ENCODE measurements at places on chromosomes 3 and 15.

DNA sequence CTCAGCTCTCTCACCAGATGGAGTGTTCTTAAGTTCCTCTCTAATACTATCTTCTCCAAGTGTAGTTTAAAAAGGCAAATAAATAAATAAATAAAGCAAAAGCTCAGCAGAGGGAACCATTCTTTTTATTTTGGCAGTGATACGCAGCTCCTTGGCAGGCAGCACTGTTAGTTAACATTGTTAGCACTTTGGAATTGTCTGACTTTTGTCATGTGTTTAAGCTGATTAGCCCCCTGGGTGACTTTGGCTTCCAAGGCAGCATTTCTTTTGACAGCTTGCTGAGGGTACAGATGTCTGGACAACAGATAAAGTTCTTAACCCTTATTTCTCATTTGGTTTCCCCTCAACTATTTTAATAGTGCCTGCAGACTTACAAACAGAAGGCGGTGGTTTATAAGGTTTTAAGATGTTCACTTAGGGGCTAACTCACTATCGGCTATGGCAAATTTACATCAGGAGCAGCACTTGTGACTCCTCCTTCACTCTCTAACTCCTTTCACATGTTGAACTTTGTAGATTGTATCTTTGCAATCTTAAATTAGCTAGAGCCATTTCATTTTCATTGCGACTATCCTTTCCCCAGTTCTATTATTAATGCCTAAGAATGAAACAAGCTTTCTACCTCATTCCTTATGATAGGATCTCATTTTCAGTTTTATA, 213.4 kb downstream of the ZBBX start:
- DNase-seq: no peak

DNA sequence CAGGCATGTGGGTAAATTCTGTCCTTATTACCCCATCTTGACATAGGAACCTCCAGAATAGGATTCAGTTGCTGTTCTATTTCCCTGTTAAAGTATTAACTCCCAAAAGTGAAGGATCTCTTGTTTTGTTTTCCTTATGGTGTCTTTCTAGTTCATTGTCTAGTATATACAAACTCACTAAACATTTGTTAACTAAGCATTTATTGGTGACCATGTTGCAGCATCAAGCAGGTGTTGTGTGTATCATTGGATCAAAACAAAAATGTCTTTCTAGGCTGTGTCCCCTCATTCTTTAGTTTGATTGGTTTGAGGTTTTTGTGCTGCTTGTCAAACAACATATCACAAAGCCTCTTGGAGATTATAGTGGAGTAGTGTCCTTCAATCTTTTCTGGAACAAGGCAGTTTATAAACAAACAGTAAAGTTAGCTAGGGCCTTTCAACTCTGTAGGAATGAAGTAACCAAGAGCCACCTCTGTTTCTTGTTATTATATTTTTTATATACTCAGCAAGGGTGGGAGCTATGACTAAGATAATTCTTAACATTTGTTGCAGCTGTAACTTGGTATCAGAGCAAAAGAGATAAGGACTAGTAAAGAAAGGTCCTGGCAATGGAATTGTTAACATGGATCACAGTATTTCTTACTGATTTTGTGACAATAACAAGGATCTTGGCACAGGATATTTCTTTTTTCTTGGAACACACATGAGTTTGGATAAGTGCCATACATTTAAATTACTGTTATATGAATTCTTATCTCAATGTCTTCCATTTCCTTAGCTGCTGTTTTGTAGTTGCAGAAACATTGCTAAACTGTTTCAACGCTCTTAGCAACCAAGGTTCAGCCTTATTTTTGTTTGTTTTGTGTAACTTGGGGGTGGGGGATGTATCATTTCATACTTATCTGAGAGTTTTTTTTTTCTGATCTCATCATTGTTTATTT, 49.3 kb downstream of the TMOD3 start:
- no peak for DNase-seq

- DNase-seq: no peak
These were observed 83.6 kb upstream of the SPATA12 start for GRCh38 chr3:56976651-56977560.

GRCh38 chr15:39273717-39274411, 307.0 kb upstream of the THBS1 start:
- DNase-seq: no peak
